NCI-H774 (cell line): ENCODE measurements at places on chromosomes 13 and 19.

DNA sequence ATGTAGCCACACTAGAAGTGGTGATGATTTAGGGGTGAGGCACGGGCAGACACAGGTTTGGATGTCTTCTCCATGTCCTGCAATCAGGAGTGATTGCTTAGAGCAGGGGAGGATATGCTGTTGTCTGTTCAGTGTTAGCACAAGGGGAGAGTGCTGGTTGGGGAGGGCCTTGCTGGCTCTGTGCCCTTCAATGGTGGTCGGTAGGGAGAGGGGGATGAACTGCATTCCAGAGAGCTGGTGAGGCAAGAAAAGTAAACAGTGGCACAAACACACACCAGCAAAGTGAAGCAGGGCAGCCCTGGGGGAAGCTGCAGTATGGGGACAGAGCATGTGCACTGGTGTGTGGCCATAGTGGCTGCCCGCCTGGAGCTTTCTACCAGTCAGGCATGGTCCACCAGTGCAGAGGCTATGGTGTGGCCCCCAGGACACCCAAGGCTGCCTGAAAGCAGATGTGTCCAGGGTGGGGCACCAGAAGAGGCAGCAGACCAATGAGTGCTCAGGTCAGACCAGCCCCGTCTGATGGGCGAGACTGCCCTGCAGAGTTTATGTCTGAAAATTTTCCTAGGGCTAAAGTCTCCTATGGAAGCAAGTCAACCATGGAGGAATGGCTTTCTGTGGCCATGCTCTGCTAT lies 1676.9 kb downstream of the PCDH9 start:
- no peak for DNase-seq

DNA sequence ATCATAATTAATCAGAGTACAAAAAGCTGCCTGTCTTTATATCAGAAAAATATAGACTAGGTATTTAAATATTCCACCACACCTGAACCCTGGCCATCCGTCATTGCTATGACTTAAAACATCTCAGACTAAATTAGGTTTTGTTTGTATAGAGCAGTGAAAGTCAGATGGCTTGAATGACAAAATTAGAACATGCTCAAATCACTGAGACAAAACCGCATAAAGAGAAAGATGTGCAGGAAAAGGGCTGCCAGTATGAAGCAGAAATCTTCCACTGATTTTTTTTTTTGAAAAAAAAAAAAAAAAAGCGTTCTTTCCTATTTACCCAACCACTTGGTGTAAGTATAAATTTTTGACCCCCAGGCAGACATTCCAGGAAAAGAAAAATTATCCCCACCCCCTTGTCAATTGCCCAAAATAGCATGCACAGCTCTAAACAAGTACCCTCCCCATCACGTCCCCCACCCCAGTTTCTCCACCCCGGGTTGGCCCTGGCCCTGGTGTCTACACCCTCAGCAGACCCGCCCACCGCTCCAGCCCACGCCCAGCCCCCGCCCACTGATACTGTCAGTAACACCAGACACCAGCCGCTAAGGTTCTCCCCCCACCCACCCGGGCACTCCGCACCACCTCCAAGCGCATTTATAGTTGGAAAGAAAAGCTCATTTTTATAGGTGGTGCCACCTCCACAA lies 118.6 kb downstream of the URI1 start:
- DNase-seq = no peak

GRCh38 chr19:7670150-7670783 lies 1.4 kb downstream of the RETN start:
- no peak for DNase-seq

GRCh38 chr19:30303131-30303654 lies 69.0 kb upstream of the ZNF536 start:
- no peak for DNase-seq

DNA sequence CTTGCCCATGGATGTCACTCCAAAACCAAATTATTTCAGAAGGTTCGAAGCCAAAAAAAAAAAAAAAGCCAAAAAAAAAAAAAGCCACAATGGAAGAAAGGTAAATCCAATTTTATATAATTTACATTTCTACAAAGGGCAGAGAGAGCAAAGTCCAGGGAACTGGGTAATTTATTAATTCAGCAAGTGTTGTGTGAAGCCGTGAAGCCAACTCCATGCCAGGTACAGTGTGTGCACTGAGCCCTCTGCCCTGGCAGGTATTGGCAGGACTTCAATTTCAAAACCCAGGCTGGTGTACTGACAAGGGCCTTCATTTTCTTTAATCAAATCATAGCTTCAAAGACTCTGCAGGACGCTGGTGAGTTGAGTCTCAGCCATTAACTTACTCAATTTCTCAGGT lies 5.5 kb upstream of the RFPL4A start:
- no peak for DNase-seq
